ENCODE measurements at places on chromosomes 5 and 9. TPM values are rescaled to one million over a fixed set of nuclear protein-coding genes. Genes with fewer than 3 reads are reported as not detected.
A peak's percentile ranks its signal among the peaks of the same experiment; 100 is the strongest.

DNA sequence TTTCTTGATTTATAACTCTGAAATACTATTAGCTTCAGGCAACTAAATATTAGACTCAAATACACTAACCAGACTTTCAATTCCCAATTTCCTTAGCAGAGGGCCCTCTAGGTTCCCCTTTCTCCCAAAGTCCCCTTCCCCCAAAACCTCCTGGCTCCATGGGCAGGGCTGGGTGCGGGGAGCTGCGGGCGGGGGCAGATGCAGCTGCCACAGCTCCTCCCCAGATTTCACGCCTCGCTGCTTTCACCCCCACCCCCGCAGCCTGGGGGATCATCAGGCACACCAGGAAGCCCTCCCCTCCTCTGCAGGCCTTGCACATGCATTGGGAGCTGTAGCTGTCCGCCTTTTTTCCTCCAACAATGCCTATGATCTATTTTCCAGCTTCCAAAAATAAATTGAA is 82.8 kb upstream of the SPATA31C2 start:
- DNase-seq: no peak

GRCh38 chr9:83526211-83526610 is 12.0 kb downstream of the FRMD3 start:
- no peak for DNase-seq

DNA sequence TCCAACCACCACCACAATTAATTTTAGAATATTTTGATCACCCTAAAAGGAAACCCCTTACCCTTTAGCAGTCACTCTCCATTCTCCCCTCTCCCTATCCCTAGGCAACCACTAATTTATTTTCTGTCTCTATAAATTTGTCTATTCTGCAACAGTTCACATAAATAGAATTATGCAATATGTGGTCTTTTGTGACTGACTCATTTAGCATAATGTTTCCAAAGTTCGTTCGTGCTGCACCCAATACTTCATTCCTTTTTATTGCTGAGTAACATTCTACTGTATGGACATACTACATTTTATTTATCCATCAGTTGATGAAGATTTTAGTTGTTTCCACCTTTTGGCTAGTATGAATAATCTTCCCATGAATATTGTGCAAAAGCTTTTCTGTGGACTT is 18.2 kb upstream of the CDC20B start:
- no peak for DNase-seq

Gene PCDHGC3
- polyA plus RNA-seq: 111 TPM

Gene IQGAP2
- polyA plus RNA-seq: 59.4 TPM

GRCh38 chr9:14096258-14096922 is 217.6 kb downstream of the NFIB start:
- no peak for DNase-seq

Gene GRM6
- polyA plus RNA-seq: 2.0 TPM

DNA sequence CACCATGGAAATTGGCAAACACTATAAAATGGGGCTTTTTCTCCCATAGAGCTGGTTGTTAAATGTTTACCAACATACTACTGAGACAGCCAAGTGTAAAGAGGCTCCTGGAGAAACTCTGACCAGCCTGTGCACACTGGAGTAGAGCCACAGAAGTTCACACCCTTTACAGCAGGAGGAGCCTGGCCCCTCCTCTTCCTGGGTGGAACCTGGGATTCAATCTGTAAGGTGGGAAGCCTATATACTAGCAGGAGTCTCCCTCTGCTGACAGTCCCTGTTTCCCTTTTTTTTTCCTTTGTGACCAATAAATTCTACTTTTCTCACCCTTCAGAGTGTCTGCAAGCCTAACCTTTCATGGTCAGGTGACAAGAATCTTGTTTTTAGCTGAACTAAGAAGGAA is 10.4 kb upstream of the SLC30A5 start:
- no peak for DNase-seq

DNA sequence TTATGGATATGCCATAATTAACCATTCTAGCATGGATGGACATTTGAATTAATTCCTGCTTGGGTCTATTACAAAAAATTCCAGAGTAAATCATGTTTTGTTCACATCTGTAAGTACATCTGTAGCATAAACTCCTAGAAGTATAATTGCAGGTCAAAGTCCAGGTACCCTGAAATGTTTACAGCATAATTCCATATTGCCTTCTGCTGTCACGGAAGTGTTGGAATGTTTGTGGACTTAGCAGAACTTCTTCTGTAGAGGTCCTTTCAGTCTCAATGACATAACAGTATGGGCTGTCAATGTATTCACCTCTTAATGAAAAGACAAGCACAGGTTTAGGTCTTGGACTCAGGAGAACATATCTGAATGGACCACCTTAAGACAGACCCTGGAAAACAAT is 1.8 kb downstream of the FAM240B start:
- no peak for DNase-seq

DNA sequence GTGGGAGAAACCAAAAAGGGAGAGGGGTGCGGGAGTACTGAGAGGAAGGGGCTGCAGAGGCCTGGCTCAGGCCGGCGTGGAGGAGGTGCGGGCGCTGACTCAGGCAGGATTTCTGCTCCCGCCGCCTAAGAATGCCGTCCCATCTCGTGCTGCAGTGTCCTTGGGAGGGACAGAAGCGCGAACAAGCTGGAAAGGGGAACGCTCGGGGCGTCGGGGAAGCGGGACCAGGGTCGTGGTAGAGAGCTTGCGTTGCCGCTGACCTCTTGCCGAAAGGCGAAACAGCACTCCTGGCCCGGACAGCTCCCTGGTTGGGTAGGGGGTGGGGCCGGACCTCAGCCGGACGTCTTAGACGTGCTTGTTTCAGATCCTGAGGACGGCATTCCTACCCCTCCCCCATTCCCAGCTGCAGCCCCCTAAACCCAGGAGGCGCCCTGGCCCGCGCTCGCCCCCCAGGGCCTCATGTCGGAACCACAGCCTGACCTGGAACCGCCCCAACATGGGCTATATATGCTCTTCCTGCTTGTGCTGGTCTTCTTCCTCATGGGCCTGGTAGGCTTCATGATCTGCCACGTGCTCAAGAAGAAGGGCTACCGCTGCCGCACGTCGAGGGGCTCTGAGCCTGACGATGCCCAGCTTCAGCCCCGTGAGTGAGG is 1.1 kb downstream of the RELL2 start:
- DNase-seq: no peak

Gene DNAH5
- 2.5 TPM for polyA plus RNA-seq

DNA sequence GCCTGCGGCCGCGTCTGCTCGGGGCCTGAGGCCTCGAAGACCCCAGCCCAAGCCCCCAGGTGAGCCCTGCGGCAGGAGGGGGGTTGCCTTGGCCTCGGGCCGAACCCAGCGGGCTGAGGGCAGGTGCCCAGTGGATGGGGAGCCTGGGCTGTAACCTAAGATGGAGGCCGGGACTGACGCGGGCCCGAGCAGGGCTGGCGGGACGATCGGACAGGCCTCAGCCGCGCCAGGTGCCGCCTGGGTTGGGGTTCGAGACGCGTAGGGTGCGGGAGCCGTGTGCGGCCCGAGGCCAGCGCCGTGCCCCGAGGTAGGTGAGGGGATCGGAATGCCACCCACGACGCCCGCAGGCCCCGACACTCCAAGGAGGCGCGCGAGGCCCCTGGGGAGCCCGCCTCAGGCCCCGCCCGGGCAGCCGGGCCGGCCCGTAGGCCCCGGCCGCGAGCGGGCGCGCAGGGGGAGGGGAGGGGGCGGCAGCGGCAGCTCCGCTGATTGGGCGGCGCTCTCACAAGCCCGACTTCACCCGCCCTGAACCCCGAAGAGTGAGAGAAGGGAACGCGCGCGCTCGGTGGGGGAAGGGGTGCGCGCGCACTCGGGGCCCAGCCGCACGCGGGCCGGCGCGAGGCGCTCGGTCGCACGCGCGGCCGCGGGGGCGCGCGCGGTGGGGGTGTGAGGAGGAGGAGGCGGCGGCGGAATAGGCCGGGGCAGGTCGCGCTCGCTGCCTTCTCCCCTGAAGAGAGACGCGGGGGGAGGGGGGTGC is at the start of gene NSD1:
Gene NSD1, plus strand, starts transcription at position 678 of the 757 bp plus-strand sequence. CDS start 1,331 bp downstream, outside the sequence.
- DNase-seq: peak; percentile 75

DNA sequence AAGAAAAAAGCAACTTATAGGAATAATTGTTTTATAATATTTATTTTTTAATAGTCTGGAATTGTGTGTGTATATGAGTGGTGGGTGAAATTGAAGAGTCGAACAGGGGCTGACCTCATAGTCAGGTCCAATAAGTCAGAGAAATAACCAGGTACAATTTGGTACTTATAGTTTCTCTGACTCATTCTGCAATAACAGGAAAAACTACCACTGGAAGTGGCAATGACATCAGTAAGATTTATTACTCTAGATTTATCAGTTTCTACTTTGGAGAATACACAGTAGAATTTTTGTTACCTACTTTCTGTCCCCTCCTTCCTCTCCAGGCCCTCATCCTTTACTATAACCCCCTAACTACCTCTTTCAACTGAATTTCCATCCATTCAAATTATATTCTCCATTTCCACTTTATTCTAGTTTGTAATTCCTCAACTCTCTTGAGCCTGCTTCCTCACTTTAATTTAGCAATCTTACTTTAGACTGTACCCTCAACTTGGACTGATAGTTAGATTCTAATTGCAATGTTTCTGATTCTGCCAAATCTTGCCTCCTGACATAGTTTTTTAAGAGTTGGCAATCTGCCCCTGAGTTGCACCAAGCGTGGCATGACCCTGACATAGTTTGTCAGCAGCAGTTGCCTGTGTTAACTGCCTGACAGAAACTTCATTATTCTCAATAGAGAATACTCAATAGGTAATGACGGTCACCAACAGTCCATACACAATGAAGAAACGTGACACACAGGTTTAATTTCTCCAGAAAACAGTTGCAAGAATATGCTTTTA is 475.3 kb upstream of the RIOK2 start:
- no peak for DNase-seq

DNA sequence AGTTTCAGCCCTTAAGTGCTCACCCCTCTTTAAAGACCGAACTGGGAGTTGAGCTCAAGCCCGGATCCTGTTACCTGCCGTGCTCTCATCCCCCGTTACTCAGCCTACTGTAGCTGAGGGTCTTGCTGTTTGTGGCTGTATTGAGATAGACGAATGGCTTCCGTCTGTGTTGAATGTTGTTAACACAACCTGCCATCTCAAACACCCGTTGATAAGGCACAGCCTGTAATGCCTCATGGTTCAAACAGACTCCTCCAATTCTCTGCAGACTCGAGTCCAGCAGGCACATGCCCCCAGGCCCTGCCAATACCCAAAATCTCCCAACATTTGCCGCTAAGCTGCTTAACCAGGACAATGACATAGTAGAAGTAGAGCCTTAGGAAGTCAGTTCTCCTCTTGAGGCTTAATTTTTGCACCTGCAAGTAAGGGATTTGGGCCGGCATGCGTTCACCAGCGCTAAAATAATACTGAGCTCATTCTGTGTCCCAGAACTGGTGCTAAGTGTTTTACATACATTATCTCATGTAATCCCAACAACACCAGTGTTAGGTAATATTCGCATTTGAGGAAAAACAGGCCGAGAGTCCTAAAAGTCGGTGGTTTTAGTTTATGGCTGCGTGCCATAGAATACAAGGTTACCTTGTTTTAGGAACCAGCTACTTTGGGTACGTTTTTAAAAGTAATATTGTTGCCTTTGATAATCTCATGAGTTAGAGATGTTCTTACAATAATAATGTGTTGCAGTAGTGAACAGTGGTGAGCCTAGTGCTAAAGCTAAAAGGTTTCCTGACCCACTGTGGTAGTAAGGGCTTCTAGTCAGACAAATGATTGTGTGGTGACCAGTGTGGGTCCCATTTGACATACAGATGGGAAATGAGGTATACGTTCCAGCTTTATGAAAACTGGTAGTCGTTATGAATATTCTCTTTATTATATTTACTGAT is 1.5 kb upstream of the RFX3 start:
- peak; percentile 68 for DNase-seq

GRCh38 chr9:25918761-25919160 is 240.5 kb upstream of the TUSC1 start:
- DNase-seq: no peak

Gene CCDC69
- polyA plus RNA-seq: 6.4 TPM

Gene SLC1A3
- polyA plus RNA-seq: 2.2 TPM

GRCh38 chr5:4571248-4571948 is 568.7 kb upstream of the ADAMTS16 start:
- no peak for DNase-seq

GRCh38 chr9:118767571-118767970 is 601.7 kb downstream of the BRINP1 start:
- no peak for DNase-seq

- no peak for DNase-seq
These were observed 147.8 kb downstream of the OXCT1 start for GRCh38 chr5:41722359-41722950.

DNA sequence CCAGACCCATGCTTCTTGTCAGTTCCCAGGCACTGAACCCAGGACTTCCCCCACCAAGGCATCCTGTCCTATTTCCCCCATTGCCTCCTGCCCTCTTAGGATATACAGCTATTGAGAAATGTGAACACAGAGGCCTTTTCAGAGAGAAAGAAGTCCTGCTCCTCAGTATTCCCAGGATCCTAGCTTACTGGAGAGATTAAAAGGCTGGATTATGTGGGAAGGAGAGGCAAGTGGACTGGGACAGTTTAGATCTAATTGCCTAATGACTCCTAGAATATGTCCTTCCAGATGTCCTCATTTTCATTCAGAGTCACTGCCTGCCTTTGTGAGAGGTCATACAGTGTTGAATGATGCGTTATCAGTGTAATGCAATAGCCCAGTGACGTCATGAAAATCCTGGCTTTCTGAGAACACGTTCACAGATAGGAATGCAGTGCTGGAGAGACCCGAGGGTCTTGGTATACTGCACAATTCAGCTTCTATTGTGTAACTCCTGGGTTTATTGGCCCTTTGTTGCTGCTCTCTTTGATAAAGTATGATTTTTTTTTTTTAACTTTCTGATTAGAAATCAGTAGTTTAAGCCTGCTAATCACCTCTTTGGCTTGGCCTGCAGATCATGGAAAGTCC is 26.2 kb downstream of the WWC1 start:
- DNase-seq: no peak

Gene SPATA31A3
- not detected for polyA plus RNA-seq

DNA sequence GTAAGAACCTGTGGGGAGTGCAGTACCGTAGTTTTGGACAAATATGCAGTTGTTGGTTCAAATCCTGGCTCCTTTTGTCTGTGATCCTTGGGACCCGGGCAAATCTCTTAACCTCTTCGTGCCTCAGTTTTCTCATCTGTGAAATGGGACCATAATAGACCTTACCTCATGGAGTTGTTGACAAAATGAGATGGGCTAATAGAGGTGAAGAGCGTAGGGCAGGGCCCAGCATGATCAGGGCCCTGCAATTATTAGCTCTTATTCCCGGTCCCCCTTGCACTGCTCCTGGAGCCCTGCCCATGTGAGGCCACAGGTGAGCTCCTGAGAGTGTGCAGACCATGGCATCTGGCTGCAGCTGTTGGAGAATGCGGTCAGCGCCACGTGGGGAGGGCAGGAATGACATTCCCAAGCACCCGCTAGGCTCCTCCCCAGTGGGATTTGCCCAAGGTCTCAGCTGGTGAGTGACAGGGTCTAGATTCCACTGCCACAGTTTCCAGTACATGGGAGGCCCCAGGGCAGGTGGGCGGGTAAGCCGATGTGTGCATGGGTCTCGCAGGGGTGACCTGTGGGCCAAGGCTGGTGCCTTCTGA is 41.0 kb downstream of the NEK6 start:
- no peak for DNase-seq

Gene GLDC
- polyA plus RNA-seq: 18.2 TPM

Gene CORO2A
- 2.2 TPM for polyA plus RNA-seq
